ENCODE measurements at places on chromosomes 16 and 17.

GRCh38 chr17:47713980-47714700, 18.9 kb upstream of the TBX21 start:
- no peak for DNase-seq

GRCh38 chr16:4691666-4692412, 1.5 kb upstream of the NUDT16L1 start:
- no peak for DNase-seq

DNA sequence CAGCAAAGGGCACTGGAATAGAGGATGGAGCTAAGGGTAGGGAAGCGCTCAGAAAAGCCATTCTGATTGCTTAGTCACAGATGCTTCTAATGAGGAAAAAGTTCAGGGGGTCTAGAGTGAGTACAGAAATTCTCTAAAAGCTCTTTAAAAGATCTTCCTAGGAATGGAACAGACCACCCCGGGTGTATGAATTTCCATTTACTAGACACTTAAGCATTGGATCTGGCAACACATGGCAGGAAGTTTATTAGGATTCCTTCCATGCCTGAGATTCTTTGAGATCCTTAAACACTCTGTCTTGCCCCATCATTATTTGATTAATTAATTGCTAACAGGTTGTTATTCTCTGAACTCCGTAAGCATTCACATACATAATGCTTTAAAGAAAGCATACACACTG, 8.5 kb downstream of the KRTAP9-7 start:
- DNase-seq, result no peak

GRCh38 chr16:1327619-1327947, 5.9 kb upstream of the BAIAP3 start:
- DNase-seq, result no peak

GRCh38 chr17:59800530-59800942, 92.2 kb downstream of the TUBD1 start:
- no peak for DNase-seq

DNA sequence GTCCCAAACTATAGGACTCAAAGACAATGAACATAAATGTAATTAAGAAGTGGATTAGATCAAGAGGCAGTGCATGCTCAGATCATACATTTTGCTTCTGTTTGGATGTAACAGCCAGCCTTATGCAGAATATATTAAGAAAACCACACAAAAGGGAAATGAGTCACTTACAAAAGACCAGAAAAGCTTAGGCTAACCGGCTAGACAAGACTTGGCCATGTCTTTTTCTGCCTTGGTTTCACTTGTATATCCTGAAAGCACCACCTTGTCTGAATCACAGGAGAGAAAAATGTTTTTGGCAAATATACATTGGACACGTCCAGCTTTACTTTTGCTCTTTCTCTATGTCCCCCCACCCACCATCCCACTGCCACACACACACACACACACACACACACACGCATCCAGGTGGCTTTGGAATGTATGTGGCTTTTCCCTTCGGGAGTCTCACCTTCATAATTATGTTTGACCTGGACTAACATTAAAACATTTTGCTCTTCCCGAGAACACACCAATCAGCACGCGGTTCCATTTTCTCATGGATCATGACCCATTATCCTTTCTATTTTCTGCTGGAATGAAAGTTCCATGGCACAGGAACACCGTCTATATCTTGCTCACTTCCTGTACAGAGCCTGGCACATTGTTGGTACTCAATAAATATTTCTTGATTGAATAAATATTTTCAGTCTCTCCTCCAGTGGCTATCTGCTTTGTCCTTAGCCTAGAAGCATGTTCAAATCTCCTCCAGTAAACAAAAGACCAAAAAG, 64.6 kb downstream of the CDK5R1 start:
- peak; percentile 70 for DNase-seq

- no peak for DNase-seq
Measured at GRCh38 chr16:86085161-86085611, 186.2 kb downstream of the IRF8 start.
